ENCODE measurements at places on chromosomes 11 and 22.

GRCh38 chr11:69106031-69106811 lies 49.5 kb upstream of the SMIM38 start:
- DNase-seq = no peak

DNA sequence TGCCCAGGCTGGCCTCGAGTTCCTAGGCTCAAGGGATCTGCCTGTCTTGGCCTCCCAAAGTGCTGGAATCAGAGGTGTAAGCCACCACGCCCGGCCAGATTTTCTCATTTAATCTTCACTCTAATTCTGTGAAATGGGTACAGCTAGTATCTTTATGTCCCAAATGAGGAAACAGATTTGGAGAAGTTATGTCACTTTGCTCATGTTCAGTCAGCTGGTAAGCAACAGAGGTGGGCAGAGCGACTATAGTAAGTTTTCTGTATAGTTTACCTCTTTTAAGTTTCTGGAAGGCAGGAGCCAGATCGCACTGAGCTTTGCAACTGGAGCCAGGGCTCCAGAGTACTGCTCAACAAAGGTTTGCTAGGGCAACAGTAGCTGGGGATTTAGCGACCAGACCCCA lies 33.2 kb downstream of the RCOR2 start:
- DNase-seq = no peak

- peak; percentile 17 for DNase-seq
Observed at GRCh38 chr11:113881856-113882255, 6.5 kb upstream of the USP28 start.

GRCh38 chr11:17653611-17654010 lies 65.8 kb upstream of the MYOD1 start:
- DNase-seq = no peak

- DNase-seq = no peak
Observed at GRCh38 chr22:46575911-46576555, 38.6 kb upstream of the CELSR1 start.

GRCh38 chr22:39478441-39478850 lies 21.6 kb downstream of the MGAT3 start:
- DNase-seq = no peak

DNA sequence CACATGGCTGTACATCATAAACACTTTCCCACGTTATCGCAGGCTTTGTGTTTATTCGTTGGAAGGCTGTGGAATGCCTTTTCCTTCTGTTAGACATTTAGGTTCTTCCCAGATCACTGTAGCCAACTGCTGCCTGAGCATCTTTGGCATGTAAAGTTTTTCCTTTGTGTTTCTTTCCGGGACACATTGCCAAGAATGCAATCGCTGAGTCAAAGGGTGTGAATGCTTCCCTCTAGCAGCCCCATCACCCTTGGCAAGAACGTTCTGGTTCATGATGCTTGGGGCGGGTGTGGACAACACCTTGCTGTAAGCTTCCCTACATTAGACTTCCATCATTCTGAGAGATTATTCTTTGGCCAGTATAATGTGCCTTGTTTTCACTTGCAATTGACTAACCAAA lies 136.2 kb downstream of the OSBP2 start:
- peak; percentile 96 for DNase-seq

- DNase-seq = no peak
Observed at GRCh38 chr22:38953577-38954413, 3.6 kb upstream of the APOBEC3A start.

GRCh38 chr11:35257281-35257680 lies 118.3 kb downstream of the CD44 start:
- no peak for DNase-seq

- DNase-seq = peak; percentile 98
Observed at GRCh38 chr22:30206944-30207343, 39.6 kb downstream of the LIF start.

DNA sequence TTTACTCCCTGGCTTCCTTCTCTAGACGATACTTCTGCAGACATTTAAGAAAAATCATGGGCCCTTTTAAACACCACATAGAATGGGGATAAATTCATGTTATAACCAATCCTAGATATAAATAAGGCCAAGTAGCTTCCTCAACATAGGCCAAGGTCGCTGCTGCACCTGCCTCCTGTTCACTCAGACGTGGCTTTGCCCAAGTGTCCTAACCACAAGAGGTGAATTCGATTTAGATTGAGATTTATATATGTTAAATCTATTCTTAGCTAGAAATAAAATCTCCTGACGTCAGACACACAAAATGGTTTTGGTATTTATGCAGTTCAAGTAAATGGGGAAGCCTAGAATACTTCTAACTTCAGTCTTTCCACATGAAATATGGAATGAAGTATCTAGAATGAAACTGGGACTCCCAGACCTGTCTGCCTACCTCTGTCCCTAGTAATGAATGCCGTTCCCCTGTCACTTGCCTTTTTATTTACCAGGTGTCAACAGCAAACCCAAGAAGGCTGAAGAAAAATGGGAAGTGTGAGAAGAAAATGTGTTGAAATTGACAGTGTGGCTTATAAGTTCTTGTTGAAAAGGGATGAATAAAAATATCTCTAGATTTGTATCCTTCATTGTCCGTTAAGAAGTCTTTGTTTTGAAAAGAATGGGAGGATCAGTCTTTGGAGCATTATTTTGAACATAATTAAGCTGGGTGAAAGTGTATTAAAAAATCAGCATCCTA lies 131.8 kb downstream of the HIPK3 start:
- DNase-seq = no peak

- no peak for DNase-seq
Observed at GRCh38 chr22:32822179-32822877, 20.8 kb downstream of the TIMP3 start.

DNA sequence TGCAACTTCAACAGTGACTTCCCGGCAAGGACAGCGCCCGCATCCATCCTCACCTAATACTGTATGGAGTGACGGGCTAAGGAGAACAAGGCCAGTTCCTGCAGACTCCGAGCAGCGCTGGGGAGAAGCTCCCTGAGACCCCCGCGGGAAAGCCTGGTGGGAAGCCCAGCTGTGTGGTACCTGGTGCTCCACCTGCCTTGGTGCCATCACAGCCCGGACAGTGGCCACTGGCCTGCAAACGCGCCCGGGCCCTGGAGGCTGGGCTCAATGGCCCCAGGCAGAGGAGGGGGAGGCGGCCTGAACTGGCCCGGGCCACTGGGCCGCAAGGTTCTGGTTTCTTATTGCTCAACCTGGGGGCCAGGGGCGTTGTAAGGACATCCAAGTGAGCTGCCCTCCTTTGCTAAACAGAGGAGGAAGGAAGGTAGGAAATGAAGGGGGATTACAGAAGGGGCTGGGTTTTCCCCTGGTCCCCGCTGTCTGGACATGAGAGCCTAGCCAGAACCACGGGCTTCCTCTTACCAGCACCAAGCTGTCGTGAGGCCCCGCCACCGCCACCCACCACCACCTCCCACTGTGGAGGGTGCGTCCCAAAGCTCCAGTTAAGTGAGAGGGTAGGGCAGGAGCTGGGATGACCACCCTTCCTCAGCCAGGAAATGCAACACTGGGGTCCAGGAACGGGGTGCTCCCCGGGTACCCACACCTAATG lies 8.5 kb upstream of the CDC42BPG start:
- DNase-seq = no peak

- peak; percentile 20 for DNase-seq
Observed at GRCh38 chr11:123052901-123053721, 8.8 kb downstream of the HSPA8 start.

GRCh38 chr11:30984827-30985226 lies 384.7 kb downstream of the DCDC1 start:
- DNase-seq = peak; percentile 15

DNA sequence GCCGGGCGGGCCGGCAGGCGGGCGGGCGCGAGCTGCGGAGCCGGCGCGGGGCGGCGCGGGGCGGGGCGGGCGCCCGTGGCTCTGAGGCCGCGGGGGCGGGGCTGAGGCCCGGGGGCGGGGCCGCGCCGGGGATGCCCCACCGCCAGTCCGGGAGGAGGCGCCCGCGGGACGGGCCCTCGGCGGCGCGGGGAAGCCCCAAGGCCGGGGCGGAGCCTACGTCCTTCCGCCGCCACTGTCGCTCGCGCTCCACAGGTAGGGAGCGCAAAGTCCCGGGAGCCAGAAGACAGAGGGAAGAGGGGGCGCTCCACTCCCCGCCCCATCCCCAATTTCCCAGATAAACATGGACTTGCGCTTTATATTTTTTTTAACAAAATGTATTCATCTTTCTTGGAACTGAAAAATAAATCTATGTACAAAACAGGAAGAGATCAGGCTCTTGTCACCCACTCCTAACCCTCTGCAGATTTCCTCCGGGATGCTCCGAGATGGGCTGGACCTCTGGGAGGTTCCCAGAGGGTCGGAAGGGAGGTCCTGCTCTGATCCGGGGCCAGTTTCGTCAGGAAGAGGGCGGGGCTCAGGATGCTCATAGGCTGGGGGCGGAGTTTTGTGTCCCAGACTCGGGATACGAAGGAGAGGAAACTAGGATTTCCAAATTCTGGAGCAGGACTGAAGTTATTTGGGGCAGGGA lies at the start of gene MAP4K2:
TSS of gene MAP4K2 (minus strand) at position 57 of the 688 bp plus-strand sequence. CDS start 65 bp downstream, outside the sequence.
- peak; percentile 86 for DNase-seq
